Suppressor macrophage treated with lipopolysaccharide for 1 hour (primary cell): ENCODE measurements at places on chromosomes 13 and 19.

DNA sequence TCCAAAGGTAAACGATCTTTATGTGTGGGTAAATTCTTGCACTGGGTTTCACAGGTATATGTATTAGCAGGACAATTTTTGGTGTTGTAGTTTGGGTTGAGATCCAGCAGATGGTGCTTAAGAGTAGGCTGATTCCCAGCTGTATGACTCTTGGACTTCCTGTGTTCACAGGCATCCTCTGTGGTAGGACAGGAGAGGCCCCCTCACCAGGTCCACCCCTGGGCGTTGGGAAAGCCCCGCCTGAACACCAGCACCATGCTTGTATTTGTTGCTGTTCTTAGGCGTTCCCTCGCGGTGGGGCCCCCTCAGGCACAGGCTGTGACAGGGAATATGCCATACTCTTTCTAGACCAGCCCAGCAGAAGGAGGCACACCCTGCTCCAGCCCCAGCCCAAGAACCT lies 49.5 kb upstream of the PCDH17 start:
- DNase-seq, result no peak

DNA sequence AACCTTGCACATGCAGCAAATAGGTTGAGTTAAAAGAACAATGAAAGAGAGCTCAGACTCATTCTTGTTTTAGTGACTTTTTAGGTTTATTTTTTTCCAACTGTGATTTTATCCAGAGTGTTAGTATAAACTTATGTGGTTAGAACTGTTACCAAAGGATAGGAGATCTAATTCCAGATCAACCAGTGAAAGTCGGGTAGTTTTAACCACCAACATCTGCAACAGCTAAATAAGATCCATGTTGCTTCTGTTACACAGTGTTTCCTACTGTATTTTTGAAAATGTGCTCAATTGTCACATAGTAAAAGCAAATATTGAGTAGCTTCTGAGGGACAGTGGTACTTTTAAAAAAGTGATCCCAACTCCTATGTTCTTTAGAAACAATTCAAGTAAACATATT lies 53.9 kb upstream of the ARGLU1 start:
- DNase-seq, result no peak

DNA sequence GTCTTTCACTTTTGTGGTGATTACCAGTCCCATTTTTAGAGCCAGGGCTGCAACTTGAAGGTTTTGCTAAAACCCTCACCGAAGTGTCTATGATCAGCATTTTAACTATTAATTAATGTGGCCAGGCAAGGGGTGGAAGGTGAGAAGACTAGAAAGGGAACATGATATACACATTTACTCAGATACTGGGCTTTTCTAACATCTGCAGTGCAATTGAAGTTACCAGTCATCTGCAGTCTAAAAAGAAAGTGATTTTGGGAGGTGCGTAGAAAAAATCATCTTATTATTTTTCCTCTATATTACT lies 481 bp downstream of the ALOX5AP start:
- no peak for DNase-seq

GRCh38 chr19:17332677-17333581 lies 1.7 kb downstream of the ANO8 start:
- DNase-seq, result peak; percentile 71

DNA sequence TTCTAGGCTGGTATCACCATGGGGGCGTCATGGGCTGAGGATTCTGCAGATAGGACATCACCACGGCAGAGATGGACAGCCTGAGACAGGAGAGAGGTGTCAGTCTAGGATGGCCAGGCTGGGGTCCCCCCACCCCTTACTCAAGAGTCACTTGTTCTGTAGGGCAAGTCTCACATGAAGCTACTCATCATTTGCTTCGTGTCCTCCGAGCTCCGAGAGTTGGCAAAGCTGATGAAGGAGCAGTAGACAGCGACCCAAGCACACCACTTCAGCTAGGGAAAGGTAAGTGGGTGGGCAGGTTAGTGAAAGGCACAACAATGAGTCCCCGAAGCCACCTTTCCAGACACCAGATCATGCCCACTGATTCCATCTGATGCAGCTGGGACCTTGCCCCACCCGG lies 1.7 kb downstream of the WDR83 start:
- DNase-seq, result no peak

DNA sequence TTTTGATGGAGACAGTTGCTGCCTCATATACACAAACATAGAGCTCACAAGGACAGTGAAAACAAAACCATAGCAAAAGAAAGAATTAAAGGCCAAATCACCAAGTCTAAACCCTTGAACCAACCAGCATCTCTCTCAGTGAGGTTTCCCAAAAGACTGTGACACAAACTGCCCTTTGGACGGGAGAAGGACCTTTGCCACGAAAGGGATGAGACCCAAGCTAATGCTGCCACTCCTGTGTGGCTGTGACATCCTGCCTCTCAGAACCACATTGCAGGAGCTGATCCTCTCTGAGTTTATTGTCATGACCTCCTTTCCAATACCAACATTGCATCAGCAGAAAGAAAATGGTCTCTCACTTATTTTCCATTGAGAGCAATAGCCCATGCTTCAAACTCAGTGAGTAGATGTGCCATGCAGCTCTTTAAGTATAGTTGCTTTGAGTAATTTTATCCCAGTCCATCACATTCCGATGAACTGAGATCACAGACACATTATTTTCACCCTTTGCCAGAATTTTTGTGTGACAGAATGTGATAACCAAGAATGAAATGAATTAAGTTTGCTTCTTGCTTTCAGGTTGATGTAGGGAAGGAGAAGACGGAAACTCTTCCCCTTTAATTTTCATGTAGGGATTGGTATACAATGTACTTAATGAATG lies 133.5 kb upstream of the IRS2 start:
- no peak for DNase-seq

- DNase-seq, result peak; percentile 46
Measured at GRCh38 chr13:29165840-29166239, 345.7 kb downstream of the MTUS2 start.

- DNase-seq, result no peak
Measured at GRCh38 chr13:109113427-109113826, 484.0 kb downstream of the MYO16 start.

- DNase-seq, result peak; percentile 78
Measured at GRCh38 chr19:45439569-45440258, 16.0 kb upstream of the ERCC1 start.

DNA sequence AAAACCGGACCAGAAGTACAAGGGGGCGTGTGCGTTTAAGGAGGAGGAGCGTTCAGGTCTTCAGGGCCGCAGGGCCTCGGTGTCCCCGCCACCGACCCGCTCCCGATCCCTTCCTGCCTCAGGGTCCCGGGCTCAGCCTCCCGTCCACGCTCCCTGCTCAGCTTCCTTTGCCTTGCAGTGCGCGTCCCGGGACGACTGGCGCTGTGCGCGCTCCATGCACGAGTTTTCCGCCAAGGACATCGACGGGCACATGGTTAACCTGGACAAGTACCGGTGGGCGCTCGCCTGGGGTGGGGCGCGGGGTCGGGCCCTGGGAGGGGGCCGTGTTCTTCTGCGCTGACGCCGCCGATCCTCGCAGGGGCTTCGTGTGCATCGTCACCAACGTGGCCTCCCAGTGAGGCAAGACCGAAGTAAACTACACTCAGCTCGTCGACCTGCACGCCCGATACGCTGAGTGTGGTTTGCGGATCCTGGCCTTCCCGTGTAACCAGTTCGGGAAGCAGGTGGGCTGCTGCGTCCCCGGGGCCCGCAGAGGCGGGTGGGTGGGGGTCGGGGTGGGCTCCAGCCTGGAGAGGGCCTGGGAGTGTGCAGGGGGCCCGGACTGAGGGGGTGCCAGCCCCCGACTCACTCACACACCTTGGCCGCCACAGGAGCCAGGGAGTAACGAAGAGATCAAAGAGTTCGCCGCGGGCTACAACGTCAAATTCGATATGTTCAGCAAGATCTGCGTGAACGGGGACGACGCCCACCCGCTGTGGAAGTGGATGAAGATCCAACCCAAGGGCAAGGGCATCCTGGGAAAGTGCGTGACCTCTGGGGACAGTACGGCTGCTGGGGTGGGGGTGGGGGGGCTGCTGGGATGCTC lies 1.4 kb downstream of the GPX4 start:
- no peak for DNase-seq

DNA sequence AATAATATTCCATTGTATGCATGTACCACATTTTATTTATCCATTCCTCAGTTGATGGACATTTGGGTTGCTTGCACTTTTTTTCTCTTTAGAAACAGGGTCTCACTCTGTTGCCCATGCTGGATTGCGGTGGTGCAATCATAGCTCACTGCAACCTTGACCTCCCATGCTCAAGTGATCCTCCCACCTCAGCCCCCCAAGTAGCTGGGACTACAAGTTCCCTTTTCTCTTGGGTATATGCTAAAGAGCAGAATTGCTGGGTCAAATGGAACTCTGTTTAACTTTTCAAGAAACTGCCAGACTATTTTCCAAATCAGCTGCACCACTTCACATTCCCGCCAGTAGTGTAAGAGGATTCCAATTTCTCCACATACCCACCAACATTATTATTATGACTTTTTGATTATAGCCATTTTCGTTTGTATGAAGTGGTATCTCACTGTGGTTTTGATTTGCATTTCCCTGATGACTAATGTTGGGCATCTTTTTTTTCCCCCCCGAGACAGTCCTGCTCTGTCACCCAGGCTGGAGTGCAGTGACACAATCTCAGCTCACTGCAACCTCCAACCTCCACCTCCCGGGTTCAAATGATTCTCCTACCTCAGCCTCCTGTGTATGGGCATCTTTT lies 7.6 kb upstream of the IPO5 start:
- no peak for DNase-seq

DNA sequence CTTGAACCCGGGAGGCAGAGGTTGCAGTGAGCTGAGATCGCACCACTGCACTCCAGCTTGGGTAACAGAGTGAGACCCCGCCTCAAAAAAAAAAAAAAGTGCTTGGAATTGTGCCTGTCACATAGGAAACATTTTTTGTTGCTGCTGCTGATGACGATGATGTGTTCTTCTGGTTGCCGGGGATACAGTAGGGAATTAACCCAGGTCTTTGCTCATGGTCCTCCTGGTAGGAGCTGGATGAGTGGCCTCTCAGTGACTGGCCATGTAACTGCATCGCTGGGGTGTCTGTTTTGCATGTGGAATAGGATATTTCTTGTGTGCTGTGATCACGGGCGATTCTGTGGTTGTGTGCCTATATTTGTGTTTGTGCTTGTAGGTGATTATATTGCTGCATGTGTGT lies 4.7 kb upstream of the CNFN start:
- DNase-seq, result no peak
